MCF 10A (cell line): ENCODE measurements at places on chromosomes 5 and 9. TPM values are rescaled to one million over a fixed set of nuclear protein-coding genes. Genes with fewer than 3 reads are reported as not detected.

PHF24 gene
- not detected in 2 replicates for total RNA-seq

GRCh38 chr5:54311176-54311677, 854 bp upstream of the ARL15 start:
- peak; percentile 47 for DNase-seq

TGFBR1 gene
- total RNA-seq = 27.6 and 29.4 TPM in 2 replicates

- DNase-seq = peak; percentile 98
Measured at GRCh38 chr9:93098236-93098946, 2.4 kb downstream of the CARD19 start.

IFNA17 gene
- not detected in 2 replicates for total RNA-seq

DNA sequence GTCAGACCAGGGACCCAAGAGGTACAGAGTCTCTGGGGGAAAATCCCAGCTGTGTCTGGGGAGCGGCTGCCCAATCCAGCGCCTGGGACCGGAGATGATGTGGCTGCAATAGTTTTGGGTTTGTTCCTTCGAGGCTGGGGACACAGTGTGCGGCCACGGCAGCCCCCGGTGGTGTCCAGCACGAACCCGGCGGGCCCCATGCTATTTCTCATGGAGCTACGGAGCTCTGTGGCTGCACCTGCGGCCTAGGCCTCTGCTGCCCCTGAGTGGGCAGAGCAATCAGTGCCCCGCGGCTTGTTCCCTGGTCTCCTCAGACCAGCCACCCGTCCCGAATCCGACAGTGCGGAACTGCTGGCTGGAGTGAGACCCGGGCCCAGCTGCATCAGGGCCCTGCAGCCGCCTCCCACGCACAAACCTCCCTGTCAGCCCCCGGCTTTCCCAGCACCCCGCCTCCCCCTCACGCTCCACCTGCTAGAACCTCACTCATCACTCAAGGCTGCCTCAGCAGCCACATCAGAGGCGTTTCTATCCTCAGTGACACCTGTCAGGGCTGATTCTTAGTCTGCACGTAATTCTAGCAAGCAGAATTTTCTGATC, 29.0 kb downstream of the SARDH start:
- DNase-seq = no peak

GRCh38 chr9:114216976-114217375, 61.6 kb downstream of the COL27A1 start:
- no peak for DNase-seq

GRCh38 chr9:96603305-96604003, 16.2 kb downstream of the CDC14B start:
- DNase-seq = no peak

DNA sequence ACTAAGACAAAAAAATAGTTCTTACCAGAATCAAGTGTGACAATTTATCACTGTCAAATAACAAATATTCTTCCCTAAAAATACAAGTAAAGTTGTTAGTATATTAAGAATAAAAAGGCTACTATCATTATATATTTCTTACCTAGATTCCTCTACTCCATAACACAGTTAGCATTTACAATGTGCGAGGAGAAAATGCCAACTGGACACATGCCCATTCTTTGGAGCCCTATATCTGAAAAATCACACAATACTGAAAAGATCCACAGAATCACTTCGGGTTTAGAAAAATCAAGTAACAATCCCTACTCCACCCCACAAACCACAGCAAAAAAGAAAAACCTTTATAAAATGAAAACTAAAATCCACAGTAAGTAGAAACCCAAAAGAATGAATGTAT, 70.9 kb downstream of the PKD2L2 start:
- DNase-seq = no peak
